ENCODE measurements at places on chromosomes 2 and 18.

- no peak for DNase-seq
Observed at GRCh38 chr2:222283634-222284033, 15.2 kb downstream of the PAX3 start.

GRCh38 chr2:1054399-1054798 is 103.8 kb downstream of the SNTG2 start:
- DNase-seq = no peak

- DNase-seq = no peak
Observed at GRCh38 chr2:15606481-15607441, 15.1 kb downstream of the DDX1 start.

DNA sequence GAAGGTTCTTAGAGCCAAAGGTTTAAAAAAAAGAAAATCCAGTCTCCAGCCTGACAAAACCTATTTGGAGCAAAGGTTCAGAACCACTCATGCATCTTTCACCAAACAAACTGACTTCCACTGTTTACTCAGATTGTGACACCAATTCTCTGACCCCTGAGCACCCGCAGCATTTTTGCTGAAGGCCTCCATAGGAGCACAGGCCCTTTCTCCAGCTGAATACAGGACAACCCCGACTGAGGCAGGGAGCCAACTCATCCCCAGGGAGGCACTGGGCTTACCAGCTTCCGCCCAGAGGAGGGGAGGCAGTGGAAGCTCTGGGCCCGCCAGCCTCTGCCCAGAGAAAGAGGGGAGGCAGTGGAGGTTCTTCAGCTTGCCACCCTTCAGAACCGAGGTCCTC is 51.0 kb upstream of the CNGA3 start:
- no peak for DNase-seq

DNA sequence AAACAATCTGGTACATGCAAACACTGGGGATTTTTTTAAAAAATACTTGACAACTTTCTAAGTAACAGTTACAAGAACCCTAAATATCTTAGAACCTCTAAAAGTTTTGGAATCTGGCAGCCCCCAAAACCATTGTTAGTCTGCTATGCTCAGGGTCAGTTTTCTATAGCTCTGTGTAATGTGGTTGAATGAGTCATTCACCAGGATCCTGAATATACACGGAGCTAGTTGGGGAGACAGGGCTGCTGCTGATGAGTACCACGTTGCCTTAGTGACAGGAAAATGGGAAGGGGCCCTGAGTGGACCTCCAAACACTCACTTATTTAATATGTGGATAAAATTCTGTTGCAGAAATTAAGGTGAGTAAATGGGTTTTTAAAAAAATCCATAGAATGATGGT is 36.9 kb upstream of the TANC1 start:
- peak; percentile 81 for DNase-seq

GRCh38 chr2:43149482-43150107 is 76.8 kb downstream of the ZFP36L2 start:
- DNase-seq = no peak

- DNase-seq = no peak
Observed at GRCh38 chr2:3038636-3039035, 339.0 kb downstream of the EIPR1 start.

GRCh38 chr2:200408428-200409316 is 101.2 kb downstream of the KCTD18 start:
- DNase-seq = peak; percentile 36

DNA sequence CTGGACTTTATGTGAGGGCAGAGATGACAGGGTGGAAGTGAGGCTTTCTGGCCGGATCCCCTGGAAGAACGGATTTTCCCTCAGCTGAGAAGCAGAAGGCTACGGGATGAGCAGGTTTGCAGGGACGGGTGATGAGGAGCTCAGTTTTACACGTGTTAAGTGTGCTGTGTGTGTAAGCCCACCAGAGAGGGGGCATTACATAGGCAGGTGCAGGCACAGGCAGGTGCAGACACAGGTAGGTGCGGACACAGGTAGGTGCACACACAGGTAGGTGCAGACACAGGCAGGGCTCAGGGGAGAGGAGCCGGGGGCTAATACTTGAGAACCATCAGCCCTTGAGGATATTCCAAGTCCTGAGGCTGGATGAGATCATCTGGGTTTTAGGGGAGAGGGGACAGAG is 107.7 kb downstream of the COPS8 start:
- DNase-seq = no peak

GRCh38 chr2:16044946-16045456 is 104.7 kb downstream of the MYCN start:
- DNase-seq = no peak

DNA sequence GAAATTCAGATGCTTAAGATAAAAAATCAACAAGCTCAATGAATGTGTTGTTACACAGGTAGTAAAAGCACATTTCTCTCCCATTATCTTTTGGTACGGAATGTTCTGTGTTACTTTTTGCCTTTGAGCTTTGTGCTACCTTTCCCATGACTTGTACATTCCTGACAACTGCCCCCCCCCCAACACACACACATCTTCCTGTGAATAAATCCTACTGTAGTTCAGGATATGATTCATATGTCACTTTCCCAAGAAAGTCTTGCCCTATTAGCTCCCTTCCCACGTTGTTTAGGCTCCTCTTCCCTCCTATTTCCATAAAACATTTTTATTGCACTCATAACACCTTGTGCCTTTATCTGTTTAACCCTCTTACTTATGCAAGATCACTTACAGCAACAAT is 442.6 kb upstream of the LRATD1 start:
- peak; percentile 1 for DNase-seq

GRCh38 chr2:178420463-178420999 is 30.4 kb downstream of the PRKRA start:
- DNase-seq = no peak

GRCh38 chr2:181258720-181259119 is 198.5 kb upstream of the ITGA4 start:
- no peak for DNase-seq

- DNase-seq = no peak
Observed at GRCh38 chr2:202237787-202238233, 587 bp downstream of the SUMO1 start.

GRCh38 chr18:56298935-56299334 is 339.5 kb downstream of the TXNL1 start:
- DNase-seq = no peak

DNA sequence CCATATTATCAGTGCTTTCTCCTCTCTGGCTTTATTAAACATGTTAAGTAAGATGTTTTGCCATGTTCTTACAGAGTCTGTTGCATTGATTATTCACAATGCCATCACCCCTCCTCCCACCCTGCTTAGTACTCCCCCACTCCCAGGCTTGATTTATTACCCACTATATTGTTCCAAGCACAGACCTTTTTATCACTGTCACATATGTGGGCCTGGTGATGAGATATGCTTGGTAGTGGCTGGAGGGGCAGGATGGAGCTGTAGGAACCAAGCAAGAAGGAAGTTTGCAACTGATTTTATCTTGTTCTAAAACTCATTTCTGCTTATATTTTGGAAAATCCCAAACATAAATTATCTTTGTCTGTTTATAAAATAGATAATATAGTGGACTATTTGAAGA is 748.2 kb upstream of the CELF4 start:
- DNase-seq = no peak

GRCh38 chr2:151673016-151673415 is 61.3 kb downstream of the NEB start:
- no peak for DNase-seq

DNA sequence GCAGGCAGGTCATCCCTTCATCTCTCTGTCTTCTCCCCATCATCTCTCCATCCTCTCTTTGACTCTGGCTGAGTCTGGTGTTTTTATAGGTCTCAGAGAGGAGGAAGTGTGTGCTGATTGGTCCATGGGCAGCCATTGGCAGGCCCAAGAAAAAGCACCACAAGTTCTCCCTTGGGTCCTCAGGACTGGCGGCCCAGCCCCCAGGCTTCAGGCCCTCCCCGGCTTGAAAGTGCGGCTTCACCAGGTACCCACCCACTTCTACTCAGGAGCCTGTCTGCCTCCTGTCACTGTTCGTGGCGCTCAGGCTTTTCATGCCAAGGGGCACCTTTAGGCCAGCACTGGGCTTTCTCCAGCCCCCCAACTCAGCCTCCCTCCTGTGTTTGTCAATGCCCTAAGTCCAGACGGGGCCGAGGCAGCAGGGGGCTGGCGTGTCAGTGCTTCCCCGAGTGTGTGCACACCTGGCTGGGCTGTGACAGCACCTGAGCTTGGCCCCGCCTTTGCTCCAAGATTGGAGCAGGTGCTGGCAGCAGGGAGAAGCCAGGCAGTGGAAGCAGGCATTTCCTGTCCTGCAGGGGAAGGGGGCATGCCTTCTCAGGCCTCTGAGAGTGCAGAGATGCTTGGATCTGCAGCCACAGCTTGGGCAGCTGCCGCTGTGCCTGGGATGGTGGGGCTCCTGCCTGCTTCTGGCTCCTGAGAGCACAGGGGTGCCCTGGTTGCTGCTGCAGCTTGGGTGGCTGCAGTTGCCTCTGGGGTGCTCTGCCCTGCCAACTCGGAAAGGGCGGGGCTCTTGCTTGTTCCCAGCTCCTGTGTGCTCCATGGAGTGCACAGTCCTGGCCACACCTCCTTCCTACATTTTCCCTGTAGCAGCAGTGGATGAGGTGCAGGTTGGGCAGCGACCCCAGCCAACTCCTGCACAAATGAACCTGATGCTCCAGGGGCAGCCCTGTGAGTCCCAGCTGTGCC is 34.1 kb downstream of the FBXO48 start:
- DNase-seq = no peak

DNA sequence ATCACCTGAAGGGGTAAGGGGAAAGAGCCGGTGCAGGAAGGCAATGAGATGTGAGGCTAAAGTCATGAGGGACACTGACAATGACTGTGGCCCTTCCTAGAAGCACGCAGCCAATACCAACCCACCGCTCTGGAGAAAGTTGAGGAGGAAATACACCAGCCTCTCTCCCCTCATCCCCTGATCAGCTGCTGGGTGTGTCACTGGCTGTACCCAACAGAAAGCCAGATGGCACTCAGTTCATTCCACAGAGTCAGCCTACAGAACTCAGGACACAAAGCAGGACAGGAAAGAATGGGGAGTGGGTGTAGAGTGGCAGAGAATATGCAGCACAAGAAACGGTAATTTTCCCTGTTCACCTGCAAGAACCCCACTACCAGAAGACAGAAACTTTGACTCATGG is 29.7 kb downstream of the CCBE1 start:
- DNase-seq = no peak

GRCh38 chr18:36273347-36273746 is 24.2 kb upstream of the FHOD3 start:
- DNase-seq = no peak

- no peak for DNase-seq
Observed at GRCh38 chr2:233064530-233065199, 4.5 kb downstream of the INPP5D start.

DNA sequence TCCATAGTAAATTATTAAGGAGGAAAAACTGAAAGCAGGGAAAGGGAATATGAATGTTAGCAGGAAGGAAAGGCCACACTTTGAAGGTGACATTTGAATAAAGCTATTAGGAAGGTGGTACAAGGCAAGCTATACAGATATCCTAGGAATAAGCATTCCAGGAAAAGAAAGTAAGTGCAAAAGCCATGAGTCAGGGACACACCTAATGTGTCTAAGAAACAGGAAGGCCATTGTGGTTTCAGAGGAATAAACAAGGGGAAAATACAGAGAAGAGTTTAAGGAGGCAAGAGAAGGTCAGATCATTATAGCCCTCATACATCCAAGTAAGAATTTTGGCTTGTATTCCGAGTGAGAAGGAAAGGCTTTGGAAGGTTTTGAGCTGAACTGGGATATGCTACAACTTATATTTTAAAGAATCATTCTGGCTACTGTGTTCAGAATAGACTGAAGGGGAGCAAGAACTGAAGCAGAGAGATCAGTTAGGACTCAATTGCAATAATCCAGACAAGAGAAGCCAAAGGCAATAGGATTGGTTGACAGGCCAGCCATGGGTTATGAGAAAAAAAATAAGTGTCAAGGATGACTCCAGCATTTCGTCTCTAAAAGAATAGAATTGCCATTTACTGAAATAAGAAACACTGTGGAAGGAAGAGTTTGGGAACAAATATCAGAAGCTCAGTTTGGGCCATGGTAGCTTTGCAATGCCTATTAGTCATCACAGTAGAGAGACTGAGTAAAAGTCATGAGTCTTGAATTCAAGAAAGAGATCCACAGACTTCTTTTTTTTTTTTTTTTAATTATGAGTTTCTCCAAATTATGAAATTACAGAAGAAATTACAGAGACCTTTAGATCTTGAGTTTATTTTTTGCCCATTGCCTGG is 11.3 kb downstream of the RAD51AP2 start:
- no peak for DNase-seq

- DNase-seq = no peak
Observed at GRCh38 chr18:44798433-44799048, 117.9 kb downstream of the SETBP1 start.

GRCh38 chr2:6301426-6301825 is 564.3 kb downstream of the CMPK2 start:
- DNase-seq = no peak

GRCh38 chr2:234257859-234258561 is 207.5 kb downstream of the SPP2 start:
- peak; percentile 98 for DNase-seq

- DNase-seq = no peak
Observed at GRCh38 chr2:98908931-98909316, 27.1 kb downstream of the CRACDL start.

GRCh38 chr2:159209341-159210306 is 76.9 kb downstream of the WDSUB1 start:
- DNase-seq = no peak

GRCh38 chr2:3491716-3492474 is 27.4 kb downstream of the ADI1 start:
- no peak for DNase-seq

DNA sequence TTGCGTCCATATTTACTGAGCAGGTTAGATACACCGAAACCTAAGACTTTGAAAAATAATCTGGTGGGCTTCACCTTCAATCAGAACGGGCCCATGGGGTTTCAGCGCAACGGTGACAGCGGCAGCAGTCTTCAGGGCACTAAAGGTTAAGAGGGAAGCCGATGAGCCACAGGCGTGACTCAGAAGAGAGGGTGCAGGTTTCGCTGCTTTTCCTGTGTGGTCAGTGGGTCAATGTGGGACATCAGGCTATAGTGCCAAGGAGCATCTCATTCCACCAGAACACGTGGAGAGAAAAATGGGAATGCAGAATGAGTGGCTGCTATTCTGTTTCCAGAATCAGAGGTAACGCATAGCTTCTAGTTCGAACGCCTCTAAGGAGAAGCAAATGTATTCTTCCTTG is 8.9 kb downstream of the PTGR3 start:
- no peak for DNase-seq

- no peak for DNase-seq
Observed at GRCh38 chr2:207230261-207231105, 64.7 kb upstream of the KLF7 start.

DNA sequence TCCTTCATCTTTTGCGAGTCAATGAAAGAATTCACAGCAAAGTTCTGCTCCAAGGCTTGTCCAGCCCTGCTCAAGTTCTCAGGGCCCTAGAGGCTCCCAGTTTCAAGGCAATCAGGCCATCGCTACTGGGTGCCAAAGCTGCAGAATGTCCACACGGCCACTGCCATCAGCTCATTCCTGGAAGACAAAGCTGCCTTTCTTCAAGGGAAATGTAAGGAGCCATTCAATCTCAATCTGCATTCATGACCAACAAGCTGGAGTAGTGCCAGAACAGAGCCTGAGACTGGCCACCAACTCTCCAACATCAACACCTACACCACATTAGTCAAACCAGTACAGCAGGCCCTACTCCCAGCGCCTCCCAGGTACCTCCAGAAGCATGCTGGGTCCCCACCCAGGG is 202.2 kb downstream of the TCF4 start:
- no peak for DNase-seq

- no peak for DNase-seq
Observed at GRCh38 chr2:11160731-11161455, 5.6 kb downstream of the SLC66A3 start.
